ENCODE measurements at places on chromosomes 2 and 18.
A peak's percentile ranks its signal among the peaks of the same experiment; 100 is the strongest.

- no peaks in the 10 kb centered on the region for H3K4me1 ChIP-seq
- no peak for DNase-seq
- no peak overlapping the region for H3K4me3 ChIP-seq
- no peaks in the 10 kb centered on the region for H3K36me3 ChIP-seq
These were observed 455.2 kb upstream of the RAB12 start for GRCh38 chr18:8153887-8154583.

- no peaks in the 10 kb centered on the region for H3K4me1 ChIP-seq
- no peaks in the 10 kb centered on the region for H3K36me3 ChIP-seq
- H3K27ac ChIP-seq = no peak overlapping the region
These were observed 205.0 kb downstream of the TMX3 start for GRCh38 chr18:68509902-68510301.

DNA sequence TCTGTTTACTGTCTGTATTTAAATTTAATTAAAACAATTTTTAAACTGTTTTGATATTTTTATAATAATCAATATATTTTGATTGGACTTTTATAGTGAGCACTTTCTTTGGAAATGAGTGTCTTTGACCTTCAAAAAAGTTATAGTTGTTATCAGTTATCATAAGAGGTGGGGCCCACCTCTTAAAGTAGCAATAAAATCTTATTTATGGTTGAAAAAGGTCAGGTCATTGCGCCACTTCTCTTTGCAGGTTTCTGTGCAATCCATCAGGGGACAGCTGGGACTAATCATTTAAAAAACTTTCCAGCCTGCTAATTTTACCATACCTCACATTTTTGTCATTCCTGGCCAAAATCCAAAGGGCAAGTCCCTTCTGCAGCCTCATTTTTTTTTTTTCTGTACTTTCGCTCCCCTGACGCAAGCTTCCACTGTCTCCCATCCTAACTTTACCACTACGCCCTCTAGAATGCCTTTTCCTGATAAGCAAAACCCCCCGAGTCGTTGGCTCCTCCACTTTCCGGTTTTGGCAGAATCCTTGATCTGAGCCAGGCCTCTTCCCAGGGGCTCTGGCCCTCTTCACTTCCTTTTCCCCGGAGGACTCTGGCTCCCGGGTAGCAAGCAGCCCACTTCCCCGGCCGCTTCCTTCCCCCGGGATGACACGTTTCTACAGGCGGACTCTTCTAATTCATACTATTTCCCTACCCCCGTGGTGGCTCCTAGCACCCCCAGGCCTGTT lies 1.1 kb upstream of the SEH1L start:
- peak overlapping the region; percentile 94 for H3K4me3 ChIP-seq
- H3K27me3 ChIP-seq = no peaks in the 10 kb centered on the region
- H3K36me3 ChIP-seq = peaks cover 12% of the 10 kb centered on the region
- DNase-seq = no peak
- H3K27ac ChIP-seq = peak overlapping the region; percentile 98

DNA sequence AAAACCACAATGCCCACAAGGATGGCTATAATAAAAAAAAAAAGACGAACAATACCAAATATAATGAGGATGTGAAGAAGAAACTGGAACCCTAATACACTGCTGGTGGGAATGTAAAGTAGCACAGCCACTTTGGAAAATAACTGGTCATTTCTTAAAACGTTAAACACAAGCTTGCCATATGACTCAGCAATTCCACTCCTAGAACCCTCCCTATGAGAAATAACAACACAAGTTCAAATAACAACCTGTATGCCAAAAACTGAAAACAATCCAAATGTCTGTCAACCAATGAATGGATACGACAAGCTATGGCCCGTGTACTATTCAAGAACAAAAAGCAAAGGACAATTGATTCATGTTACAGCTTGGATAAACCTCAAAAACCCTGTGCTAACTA lies 7.0 kb upstream of the ALPK2 start:
- DNase-seq = no peak
- H3K36me3 ChIP-seq = no peaks in the 10 kb centered on the region
- H3K27ac ChIP-seq = peak overlapping the region; percentile 87
- peaks cover 59% of the 10 kb centered on the region for H3K4me1 ChIP-seq

- no peaks in the 10 kb centered on the region for H3K27me3 ChIP-seq
- peaks cover 4% of the 10 kb centered on the region for H3K36me3 ChIP-seq
- no peak overlapping the region for H3K27ac ChIP-seq
These were observed 75.8 kb upstream of the SLC14A2 start for GRCh38 chr18:45539491-45539891.

DNA sequence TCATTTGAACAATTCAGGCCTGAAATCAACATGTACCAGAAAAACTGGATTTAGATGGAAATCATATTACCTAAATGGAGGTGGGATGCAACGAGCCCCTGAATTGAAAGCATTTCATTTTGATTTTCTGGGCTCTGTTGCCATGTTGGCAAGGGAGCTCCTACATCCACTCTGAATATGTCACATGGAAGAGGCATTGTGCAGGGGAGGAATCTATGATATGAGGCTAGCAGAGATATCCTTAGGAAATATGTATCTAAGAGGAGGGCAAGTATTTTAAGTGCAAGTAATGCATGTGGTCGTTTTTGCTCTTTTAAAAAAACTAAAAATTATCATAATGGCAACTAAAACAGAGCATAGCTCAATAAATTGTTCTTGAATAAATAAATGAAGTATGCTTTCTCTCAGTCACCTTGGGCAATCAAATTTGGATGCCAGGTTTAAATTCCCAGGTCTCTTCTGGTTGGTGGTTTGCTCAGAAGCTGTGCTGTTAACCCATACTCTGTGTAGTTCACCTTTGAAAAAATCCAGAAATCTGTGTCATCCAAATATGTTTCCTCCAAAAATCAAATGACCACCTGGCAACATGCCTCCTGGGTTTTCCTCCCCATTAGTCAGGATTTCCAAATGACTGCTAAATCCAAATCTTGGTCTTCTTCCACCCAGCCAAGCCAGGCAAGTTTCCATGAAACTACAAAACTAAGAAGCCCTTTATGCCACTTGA lies 6.5 kb upstream of the LGALSL start:
- no peak overlapping the region for H3K4me3 ChIP-seq
- H3K36me3 ChIP-seq = no peaks in the 10 kb centered on the region
- no peak for DNase-seq
- peaks cover 21% of the 10 kb centered on the region for H3K27me3 ChIP-seq

DNA sequence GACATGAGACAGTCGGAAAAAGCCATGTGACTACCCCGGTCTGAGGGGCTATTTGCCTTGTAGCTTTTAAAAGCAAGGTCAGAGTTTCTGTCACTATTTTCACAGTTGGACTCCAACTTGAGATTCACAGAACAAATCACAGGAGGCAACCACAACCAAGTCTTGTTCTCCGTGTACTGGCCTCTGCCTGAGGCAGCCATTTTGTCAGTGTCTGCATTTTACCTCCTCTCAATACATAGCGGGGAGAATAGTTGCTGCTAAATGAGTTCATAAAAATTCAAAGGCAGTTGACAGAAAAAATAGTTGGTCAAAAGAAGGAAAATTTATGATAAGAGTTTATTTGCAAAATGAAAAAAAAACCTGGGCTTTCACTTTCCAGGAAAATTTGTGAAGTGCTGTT lies 501.4 kb downstream of the CCDC85A start:
- no peak overlapping the region for H3K4me3 ChIP-seq
- H3K27ac ChIP-seq = no peak overlapping the region
- no peaks in the 10 kb centered on the region for H3K4me1 ChIP-seq
- DNase-seq = no peak
- no peaks in the 10 kb centered on the region for H3K27me3 ChIP-seq
- no peaks in the 10 kb centered on the region for H3K36me3 ChIP-seq

DNA sequence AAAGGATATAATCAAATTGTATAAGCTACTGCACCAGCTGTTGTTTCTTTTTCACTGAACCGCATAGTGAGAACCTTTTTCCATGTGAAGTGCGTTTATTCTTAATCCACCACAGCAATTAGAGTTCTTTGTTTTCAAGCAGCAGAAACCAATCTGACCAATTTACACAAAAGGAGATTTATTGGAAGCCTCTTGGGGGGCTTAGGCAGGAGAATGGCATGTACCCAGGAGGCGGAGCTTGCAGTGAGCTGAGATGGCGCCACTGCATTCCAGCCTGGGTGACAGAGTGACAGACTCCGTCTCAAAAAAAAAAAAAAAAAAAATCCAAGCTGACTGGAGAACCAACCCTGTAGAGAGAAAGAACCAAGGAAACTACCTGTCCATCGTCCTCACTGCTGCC lies 10.0 kb downstream of the ADNP2 start:
- H3K4me1 ChIP-seq = peaks cover 11% of the 10 kb centered on the region
- H3K4me3 ChIP-seq = no peak overlapping the region
- H3K27ac ChIP-seq = no peak overlapping the region
- H3K27me3 ChIP-seq = no peaks in the 10 kb centered on the region
- peaks cover 53% of the 10 kb centered on the region for H3K36me3 ChIP-seq

- H3K27ac ChIP-seq = no peak overlapping the region
- peaks cover 13% of the 10 kb centered on the region for H3K4me1 ChIP-seq
- no peaks in the 10 kb centered on the region for H3K27me3 ChIP-seq
- H3K36me3 ChIP-seq = no peaks in the 10 kb centered on the region
These were observed 419.8 kb upstream of the TRIB2 start for GRCh38 chr2:12296915-12297314.

- no peaks in the 10 kb centered on the region for H3K36me3 ChIP-seq
- DNase-seq = no peak
- H3K4me3 ChIP-seq = no peak overlapping the region
These were observed 575.4 kb upstream of the FAM98A start for GRCh38 chr2:34174506-34174905.

DNA sequence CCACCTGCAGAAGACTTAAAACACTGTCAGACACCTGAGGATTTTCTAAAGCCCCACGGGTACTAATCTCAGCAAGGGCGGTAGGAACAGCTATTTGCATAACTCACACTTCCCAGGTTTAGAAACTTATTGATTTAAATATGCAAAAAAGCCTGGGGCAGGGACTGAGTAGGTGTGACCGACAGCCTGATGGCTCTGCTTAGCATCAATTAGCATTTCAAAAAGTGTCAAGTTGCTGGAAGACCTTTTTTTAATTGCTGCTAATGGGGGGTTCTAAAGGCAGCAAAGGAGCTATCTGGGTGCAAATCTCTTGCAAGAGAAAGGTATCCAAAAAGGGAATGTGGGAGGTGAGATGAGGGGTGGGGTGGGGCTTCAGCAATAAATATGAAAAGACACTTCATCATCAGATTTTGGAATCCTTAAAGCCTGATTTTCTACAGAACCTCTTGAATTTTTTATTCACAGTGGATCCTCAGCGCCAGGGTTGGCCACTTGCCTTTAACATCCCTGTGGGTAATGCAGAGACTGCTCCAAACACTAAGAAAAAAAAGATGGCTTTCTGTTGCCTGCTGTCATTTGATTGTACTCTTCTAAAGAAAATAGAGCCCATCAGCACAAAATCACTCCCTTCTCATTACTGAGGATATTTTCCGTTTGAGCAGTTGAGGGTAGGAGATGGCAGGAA lies 121.1 kb upstream of the RMP24 start:
- no peaks in the 10 kb centered on the region for H3K4me1 ChIP-seq
- H3K4me3 ChIP-seq = no peak overlapping the region
- H3K36me3 ChIP-seq = no peaks in the 10 kb centered on the region

- H3K36me3 ChIP-seq = no peaks in the 10 kb centered on the region
- no peaks in the 10 kb centered on the region for H3K4me1 ChIP-seq
These were observed 2063.5 kb downstream of the SUCLG1 start for GRCh38 chr2:82395531-82395930.

DNA sequence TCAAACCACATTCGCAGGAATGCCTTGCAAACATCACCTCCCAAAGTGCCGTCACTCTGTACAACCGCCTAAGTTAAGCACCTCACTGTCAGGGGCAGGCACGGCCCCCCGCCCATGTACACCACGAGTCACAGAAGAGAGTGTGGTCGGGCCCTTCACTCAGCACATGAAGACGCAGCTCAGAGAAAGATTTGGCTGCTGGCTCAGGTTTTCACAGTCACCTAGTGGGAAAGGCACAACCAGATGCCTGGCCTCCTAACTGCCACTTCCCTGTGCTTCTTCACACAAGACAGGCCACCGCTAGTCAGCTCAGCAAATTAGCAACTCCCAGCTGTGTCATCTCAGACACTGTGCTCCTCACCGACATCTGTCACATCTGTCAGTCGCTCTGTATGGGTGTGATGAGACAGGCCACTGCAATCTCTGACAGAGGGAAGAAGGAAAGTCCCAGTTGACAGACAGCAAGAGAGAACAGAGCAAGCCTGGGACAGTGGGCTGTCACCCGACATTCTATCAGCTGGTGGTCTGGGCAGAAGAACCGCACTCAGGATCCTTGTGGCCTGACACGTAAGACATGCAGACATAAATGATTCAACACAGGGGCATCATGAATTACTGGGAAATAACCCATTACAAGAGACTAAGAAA lies 60.8 kb downstream of the CRACDL start:
- H3K27ac ChIP-seq = no peak overlapping the region
- H3K36me3 ChIP-seq = no peaks in the 10 kb centered on the region
- H3K4me1 ChIP-seq = no peaks in the 10 kb centered on the region
- no peak overlapping the region for H3K4me3 ChIP-seq
- H3K27me3 ChIP-seq = peaks cover 16% of the 10 kb centered on the region

DNA sequence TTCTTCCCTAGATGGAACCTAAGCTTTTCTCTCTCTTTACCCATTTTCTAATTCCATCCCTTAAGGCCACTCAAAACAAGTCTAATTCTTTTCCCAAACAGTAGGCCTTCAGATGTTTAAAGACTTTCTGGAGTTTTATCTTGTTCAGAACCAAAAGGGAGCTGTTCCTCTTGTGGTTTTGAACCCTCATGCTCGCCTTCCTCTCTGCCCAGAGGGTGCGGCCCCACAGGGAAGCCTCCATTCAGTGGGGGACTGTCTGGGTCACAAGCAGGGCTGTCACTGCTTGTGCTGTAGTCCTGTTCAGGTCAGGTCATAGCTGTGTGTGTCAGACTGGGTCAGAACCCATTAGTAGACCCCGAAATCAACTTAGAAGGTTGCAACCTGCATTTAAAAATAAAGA lies 56.5 kb downstream of the TET3 start:
- H3K27ac ChIP-seq = peak overlapping the region; percentile 57
- H3K36me3 ChIP-seq = peaks cover 26% of the 10 kb centered on the region
- H3K4me1 ChIP-seq = peaks cover 60% of the 10 kb centered on the region
- H3K27me3 ChIP-seq = no peaks in the 10 kb centered on the region

GRCh38 chr18:58201733-58202730 lies 158.0 kb downstream of the NEDD4L start:
- peak overlapping the region; percentile 1 for H3K27ac ChIP-seq
- H3K27me3 ChIP-seq = no peaks in the 10 kb centered on the region
- no peak for DNase-seq
- H3K36me3 ChIP-seq = no peaks in the 10 kb centered on the region
- H3K4me1 ChIP-seq = peaks cover 23% of the 10 kb centered on the region
- no peak overlapping the region for H3K4me3 ChIP-seq

DNA sequence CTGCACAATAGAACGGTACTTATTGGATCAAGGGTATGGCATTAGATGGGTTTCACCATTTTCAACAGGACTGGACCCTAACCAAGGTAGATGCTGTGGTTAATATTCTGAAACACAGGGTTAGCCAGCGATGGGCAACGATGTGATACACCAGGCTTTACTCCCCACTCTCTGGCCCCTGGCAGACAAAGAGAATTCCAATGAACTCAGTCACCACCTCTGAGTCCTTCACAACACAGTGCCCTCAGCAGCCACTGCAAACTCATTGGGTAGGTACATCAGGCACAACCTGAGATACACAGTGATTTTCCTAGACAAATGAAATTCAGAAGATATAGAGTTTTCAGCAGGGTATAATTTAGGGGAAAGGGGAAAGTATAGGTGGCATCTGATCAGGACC lies 634.5 kb downstream of the ZEB2 start:
- no peak overlapping the region for H3K27ac ChIP-seq
- no peak for DNase-seq
- H3K4me1 ChIP-seq = no peaks in the 10 kb centered on the region
- no peaks in the 10 kb centered on the region for H3K27me3 ChIP-seq
- no peak overlapping the region for H3K4me3 ChIP-seq

Measured in stimulated activated naive B cell treated with anti-CD40 and anti-IgM and Interleukin-4, amounts not matched to agents 10 μg/mL and 1 μg/mL and 100 μg/mL, for 72 hours (primary cell).